ENCODE measurements at places on chromosomes 13 and 19.
A peak's percentile ranks its signal among the peaks of the same experiment; 100 is the strongest.

DNA sequence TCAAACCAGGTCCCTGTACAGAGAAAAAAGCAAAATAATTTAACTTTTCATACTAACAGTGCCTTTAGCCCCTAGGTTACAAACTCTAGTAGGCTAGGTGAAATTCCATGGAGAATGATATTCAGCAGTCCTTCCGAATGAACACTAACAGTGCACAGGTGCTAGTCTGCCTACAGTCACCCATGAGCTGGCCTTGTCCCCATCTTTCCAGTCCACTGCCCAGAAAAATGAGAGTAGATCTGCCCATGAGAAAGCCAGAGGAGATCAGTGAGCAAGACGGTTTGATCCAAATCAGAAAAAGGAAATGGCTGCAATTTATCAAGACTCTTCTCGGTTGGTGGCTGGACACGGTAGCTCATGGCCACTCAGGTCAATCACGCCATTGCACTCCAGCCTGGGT is 524.9 kb downstream of the FGF9 start:
- DNase-seq, result no peak

- no peak for DNase-seq
Observed at GRCh38 chr19:46328079-46328478, 18.8 kb upstream of the PPP5C start.

GRCh38 chr13:104869501-104869900 is 1666.0 kb downstream of the EFNB2 start:
- no peak for DNase-seq

DNA sequence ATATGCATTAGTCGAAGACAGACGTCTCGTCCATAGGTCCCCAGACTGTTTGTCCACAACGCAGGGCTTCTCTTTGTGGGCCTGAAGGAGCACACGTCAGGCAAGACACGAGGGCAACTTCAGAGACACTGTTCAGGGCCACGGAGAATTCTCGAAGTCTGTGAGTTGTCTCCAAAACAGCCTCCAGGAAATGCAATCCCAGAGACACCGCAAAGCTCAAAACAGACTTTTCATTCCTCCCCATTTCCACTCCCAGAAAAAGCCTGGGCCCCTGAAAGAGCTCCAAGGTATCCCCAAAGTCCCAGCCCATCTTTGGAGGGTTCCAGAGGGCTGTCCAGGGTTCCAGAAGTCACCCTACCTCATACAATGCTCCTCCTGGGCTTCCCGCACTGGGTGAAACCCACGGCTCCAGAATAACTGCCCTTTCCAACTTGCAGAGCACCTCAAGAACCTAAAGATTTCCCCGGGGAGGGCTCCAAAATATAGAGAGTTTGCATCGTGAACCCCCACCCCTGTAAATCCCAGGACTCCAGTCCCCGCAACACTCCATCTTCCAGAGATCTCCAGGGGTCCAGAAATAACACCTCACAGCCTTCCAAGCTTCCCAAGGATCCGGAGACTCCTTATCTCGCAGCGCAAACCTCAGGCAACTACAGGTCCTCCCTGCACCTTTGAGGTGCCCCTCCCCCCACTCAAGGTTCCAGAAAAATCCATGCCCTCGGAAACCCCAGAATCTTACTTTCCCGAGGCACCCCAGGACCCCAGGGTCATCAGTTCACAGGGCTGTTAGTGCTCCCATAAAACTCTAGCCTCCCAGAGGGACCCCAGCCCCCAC is 687 bp upstream of the FTL start:
- DNase-seq, result peak; percentile 46

DNA sequence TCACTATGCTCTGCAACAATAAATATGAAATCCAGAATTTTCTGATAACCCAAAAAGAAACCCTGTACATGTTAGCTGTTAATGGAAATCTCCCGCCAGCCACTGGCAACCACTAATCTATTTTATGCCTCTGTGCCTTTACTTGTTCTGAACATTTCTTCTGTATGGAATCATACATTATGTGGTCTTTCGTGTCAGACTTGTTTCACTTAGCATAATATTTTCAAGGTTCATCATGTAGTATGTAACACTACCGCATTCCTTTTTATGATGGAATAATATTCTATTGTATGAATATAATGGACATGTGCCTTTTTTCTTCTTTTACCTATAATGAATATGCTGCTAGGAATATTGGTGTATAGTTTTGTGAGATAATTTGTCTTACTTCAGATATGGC is 1123.3 kb downstream of the EFNB2 start:
- DNase-seq, result no peak

DNA sequence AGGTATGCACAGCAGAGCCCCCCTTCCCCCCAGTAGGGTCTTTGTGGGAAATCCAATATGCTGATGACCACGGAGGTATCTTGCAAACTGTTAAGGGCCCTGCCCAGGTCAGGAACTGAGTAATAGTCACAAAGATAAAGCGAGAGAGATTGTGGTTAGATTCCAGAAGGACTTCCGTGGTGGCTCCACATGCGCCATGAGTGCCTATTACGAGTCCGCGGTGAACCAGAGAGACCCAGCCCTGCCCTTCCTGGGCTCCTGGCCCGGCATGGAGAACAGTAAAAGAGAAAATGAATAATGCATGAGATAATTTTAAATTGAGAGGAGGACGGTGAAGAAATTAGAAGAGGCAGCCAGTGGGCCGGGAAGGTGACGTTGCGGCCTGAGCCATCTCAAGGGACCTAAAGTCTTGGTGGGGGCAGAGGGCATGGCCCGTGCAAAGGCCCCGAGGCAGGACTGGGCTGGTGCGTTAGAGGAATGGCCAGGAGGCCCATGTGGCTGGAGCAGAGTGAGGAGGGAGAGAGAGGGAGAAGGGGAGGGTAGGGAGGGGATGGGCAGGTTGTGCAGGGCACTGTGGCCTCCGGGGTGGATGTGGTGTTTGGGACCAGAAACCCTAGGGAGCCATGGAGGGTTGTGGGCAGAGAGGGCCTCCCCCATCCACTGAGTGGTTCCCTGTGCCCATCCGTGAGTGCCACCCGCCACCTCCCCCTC is 46.6 kb upstream of the NFIC start:
- peak; percentile 56 for DNase-seq

DNA sequence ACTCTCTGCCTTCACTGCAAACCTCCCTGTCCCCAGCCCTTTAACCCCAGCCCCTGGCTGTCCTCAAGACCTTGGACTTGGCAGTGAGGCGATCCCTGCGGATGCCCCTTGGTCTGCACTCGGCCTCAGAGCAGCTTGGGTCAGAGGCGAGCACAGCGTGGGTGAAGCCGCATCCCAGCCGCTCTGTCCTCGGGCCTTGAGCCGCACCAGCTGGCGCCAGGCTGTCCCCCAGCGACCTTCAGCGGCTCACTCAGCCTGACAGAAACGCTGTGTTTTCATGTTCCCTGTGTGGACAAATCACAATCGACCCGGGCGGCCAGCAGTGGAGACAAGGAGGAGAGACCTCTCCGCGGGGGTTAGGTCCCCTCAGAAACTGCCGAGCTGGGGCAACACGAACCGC is 52.0 kb downstream of the GNG7 start:
- DNase-seq, result no peak

DNA sequence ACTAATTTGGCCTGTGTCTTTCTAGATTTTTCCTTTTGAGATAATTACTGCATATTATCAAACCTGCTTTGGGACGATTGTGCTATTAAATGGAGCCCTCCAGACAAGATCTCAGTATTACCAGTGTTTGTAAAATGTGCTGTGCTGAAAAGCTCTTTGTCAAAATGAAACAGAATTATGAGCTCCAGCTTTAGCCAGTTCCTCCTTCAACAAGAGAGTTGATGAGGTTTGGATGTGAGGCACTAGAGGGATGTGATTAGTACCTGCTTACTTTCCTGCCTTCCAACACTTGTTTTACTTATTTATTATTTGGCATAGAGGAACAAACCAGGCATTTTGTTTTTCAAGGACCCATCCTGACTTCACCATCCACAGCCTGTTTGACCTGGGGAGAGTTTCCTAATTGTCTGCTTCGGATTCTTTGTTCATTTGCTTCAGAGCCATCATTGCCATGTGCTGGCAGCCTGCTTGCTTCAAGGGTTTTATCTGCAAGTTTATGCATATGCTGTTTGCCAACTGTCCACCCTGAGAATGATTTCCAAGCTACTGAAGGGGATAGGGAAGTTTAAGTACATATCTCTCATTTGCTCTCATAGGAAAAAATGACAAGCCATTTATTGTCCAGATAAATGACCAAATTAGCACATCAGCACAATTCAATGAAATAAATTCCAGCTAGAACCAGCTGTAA is 32.9 kb upstream of the CPB2 start:
- no peak for DNase-seq

GRCh38 chr19:45403781-45404556 is 900 bp downstream of the PPP1R13L start:
- DNase-seq, result peak; percentile 82

DNA sequence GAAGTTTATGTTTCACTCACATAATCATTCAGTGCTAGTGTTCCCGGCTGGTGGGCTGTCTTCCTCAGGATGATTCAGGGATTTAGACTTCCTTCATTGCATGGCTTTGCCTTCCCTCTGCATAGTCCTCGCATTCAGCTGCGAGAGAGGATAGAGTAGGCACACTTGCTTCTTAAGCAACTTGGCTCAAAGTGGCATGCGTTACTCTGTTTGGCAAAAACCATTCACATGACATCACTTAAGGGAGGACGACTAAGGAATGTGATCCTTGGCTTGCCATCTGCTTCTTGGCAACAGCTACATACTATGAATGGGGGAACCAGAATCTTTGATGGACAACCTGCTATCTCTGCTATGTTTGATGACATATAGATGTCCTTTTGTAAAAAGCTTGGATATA is 359.3 kb downstream of the TDRD3 start:
- DNase-seq, result no peak

DNA sequence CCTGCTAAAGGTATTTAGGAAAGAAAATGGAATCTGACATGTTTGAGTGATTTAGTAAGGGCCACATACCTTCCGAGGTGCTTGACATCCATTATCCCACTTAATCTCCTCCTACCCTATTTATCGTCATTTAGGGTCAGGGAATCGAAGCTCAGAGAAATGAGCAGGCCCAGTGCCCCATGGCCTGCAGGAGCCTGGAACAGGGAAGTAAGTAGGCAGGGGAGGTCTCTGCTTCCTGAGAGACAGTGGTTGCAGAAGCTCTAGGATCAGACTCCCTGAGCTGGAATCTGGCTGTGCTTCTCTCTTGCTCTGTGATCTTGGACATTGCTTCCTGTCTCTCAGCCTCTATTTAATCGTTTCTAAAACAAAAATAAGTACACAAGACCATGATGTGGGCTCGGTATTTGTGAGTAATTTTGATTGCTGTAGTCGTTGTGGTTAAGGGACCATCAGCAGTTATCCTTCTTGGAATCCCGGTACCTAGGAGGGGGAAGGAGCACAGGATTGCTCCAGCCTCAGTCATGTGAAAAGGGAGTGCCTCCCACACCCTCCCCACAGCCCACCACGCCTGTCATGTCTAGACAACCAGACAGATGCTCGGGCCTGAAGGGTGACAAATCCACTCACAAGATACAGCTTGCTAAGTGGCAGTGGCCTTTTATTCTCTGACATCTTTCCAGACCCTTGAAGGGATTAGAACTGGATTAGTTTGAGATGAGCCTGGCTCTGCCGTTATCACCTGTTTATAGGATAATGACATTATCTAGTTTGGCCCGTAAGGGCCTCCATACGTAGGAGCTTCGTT is 169.2 kb upstream of the TSHZ3 start:
- DNase-seq, result no peak

GRCh38 chr13:99380921-99381645 is 73.9 kb upstream of the GPR183 start:
- no peak for DNase-seq

DNA sequence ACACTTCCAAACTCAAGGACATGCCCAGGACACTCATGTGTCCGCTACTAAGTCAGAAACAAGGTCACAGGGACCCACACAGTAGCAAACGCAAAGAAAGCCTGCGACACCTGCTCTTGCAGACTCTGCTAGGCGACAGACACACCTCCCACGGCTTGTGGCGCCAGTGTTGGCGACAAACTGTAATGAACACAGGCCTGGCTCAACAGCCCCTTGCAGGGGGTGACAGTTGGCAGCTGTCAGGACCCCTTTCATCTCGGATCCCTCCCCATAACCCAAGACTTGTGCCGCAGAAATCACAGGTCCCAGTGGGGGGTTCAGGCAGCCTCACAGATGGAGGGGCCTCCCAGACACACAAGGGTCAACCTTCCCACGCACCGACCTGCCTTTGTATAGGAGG is 364 bp downstream of the CKM start:
- DNase-seq, result no peak

GRCh38 chr13:82467626-82468025 is 1414.6 kb downstream of the SLITRK1 start:
- no peak for DNase-seq

- no peak for DNase-seq
Observed at GRCh38 chr19:15293781-15294491, 38.4 kb downstream of the BRD4 start.

DNA sequence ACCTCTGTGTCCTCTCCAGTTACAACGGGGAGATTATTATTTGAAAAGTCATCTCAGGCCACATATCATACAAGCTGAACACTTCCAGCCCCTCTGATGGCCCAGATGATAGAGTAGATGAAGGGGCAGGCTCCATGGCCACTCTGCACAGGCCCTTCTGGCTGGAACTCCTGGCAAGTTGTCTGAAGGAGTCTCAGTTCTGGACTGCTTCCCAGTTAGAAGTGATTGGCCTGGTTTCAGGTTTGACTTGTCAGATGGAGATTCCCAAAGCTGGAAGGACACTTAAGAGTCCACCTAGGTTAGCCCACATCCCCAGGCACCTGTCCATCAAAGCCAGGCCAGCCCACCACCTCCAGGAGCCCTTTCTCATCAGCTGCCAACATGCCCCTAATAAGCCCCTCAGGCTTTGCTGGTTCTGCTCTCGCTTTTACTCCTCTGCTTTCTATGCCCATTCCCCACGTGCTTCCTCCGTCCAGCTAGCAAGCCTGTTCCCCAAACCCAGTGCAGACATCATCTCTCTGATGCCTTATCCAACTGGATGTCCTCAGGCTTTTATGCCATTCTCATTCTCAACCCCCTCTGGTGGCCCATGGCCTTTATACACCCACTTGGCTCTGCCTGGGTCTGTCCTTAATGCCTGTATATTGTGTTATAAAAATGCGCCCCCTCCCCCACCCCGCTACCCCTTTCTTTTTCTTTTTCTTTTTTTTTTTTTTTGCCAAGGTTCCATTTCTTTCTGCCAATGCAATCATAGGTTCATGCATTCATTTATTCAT is 56.5 kb downstream of the HSPH1 start:
- DNase-seq, result no peak

DNA sequence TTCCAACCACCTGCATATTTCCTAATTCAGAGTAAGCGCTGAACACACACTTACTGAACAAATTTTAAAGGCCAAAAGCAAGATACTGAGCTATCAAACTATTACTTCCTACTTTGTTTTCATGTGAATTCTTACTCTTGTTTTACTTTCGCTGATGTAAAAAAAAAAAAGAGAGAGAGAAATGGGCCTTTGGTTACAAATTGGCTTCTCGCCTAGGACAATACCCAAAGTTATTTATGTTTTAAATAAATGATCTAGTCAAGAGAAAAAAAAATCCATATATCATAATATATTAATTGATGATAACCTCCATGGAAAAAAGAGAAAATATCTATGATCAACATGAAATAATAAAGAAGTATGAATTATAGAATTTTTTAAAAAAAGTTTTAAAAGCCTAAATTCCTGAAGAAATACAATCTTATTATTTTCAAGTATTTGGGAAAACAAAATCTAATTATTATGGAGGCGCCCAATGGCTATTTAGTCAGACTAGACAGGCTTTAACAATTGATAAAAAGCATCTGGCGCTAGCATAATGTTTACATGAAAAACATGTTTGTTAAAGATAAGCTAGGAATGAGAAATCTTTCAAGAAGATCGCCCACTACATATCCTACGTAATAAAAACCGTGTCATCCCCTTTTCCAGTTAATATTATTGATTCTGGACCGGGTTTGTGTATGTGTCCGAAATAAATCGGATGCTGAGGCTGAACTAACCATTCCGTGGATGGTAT is 9.0 kb downstream of the COL4A1 start:
- DNase-seq, result no peak

GRCh38 chr13:36882829-36883390 is 37.1 kb downstream of the SMAD9 start:
- DNase-seq, result no peak

All from SW480 (cell line).